ENCODE measurements at places on chromosomes 16 and 17. TPM values are rescaled to one million over a fixed set of nuclear protein-coding genes. Genes with fewer than 3 reads are reported as not detected.

GRCh38 chr16:49859125-49859811 lies 3.4 kb upstream of the ZNF423 start:
- H3K36me3 ChIP-seq = no peaks in the 10 kb centered on the region
- no peaks in the 10 kb centered on the region for H3K4me1 ChIP-seq
- peak; percentile 75 for DNase-seq
- H3K27ac ChIP-seq = peak overlapping the region; percentile 83
- no peaks in the 10 kb centered on the region for H3K27me3 ChIP-seq
- H3K4me3 ChIP-seq = no peak overlapping the region

- no peak overlapping the region for H3K4me3 ChIP-seq
- no peak for DNase-seq
- H3K36me3 ChIP-seq = no peaks in the 10 kb centered on the region
- no peaks in the 10 kb centered on the region for H3K4me1 ChIP-seq
- no peak overlapping the region for H3K27ac ChIP-seq
Measured at GRCh38 chr16:20944861-20945574, 44.4 kb downstream of the LYRM1 start.

GRCh38 chr17:9843152-9844010 lies 17.7 kb downstream of the GLP2R start:
- H3K36me3 ChIP-seq = no peaks in the 10 kb centered on the region
- H3K27ac ChIP-seq = no peak overlapping the region

- H3K27ac ChIP-seq = no peak overlapping the region
- no peaks in the 10 kb centered on the region for H3K36me3 ChIP-seq
- H3K27me3 ChIP-seq = no peaks in the 10 kb centered on the region
- DNase-seq = no peak
- H3K4me3 ChIP-seq = no peak overlapping the region
- H3K4me1 ChIP-seq = peaks cover 20% of the 10 kb centered on the region
Measured at GRCh38 chr16:11361701-11362451, 16.6 kb downstream of the RMI2 start.

The GSPT1 gene
- total RNA-seq = 99.0 TPM

The ALOX15 gene
- not detected for total RNA-seq

The CAPNS2 gene
- 0.85 TPM for total RNA-seq

Measured in kidney (tissue), 22 donors.